ENCODE measurements at places on chromosomes 2 and 18. TPM values are rescaled to one million over a fixed set of nuclear protein-coding genes. Genes with fewer than 3 reads are reported as not detected.

The OTX1 gene
- not detected for total RNA-seq

The TWIST2 gene
- total RNA-seq: not detected

GRCh38 chr2:4840791-4841190 is 851.4 kb upstream of the SOX11 start:
- no peak overlapping the region for H3K27ac ChIP-seq
- H3K4me1 ChIP-seq: no peaks in the 10 kb centered on the region

- no peaks in the 10 kb centered on the region for H3K4me1 ChIP-seq
- no peak overlapping the region for H3K27ac ChIP-seq
- no peak overlapping the region for H3K4me3 ChIP-seq
- no peaks in the 10 kb centered on the region for H3K36me3 ChIP-seq
These were observed 474.9 kb upstream of the TMEFF2 start for GRCh38 chr2:192669505-192670091.

- H3K27me3 ChIP-seq: no peaks in the 10 kb centered on the region
- H3K4me1 ChIP-seq: peaks cover 40% of the 10 kb centered on the region
- peak; percentile 88 for DNase-seq
These were observed 38.3 kb downstream of the ITGA6 start for GRCh38 chr2:172465417-172466334.

DNA sequence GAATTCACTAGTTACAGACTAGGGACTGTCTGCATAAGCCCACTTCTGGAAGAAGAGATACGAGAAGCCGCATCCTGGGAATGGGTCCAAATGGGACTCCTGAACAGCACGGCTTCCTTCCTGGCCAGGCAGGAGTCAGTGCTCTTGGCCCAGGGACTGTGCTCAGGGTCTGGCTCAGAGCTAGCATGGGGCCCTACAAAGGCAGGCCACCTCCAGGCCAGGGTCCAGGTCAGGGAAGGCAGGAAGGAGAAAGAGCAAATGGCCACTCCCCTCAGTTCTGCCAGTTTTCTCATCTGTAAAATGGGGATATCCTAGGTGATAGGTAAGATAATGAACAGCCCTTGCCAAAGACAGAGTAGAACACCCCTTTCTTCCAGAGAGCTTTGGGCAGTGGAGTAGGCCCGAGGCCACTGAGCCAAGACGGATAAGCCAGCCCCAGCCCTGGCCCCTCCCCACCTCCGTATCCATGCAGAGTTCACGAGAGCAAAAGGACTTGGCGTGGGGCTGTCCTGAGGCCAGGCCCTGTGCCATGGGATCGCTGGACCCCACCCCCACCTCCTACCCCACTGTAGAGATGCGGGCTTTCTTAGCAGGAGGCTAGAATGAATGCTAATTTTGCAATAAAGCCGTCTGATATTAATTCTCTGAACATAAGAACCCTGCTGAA is 190.1 kb downstream of the MGAT5 start:
- peaks cover 22% of the 10 kb centered on the region for H3K36me3 ChIP-seq
- no peaks in the 10 kb centered on the region for H3K4me1 ChIP-seq
- H3K4me3 ChIP-seq: no peak overlapping the region

GRCh38 chr18:63070767-63071502 is 248.6 kb downstream of the BCL2 start:
- H3K4me1 ChIP-seq: peaks cover 5% of the 10 kb centered on the region
- no peak overlapping the region for H3K27ac ChIP-seq
- no peaks in the 10 kb centered on the region for H3K27me3 ChIP-seq
- H3K4me3 ChIP-seq: no peak overlapping the region

DNA sequence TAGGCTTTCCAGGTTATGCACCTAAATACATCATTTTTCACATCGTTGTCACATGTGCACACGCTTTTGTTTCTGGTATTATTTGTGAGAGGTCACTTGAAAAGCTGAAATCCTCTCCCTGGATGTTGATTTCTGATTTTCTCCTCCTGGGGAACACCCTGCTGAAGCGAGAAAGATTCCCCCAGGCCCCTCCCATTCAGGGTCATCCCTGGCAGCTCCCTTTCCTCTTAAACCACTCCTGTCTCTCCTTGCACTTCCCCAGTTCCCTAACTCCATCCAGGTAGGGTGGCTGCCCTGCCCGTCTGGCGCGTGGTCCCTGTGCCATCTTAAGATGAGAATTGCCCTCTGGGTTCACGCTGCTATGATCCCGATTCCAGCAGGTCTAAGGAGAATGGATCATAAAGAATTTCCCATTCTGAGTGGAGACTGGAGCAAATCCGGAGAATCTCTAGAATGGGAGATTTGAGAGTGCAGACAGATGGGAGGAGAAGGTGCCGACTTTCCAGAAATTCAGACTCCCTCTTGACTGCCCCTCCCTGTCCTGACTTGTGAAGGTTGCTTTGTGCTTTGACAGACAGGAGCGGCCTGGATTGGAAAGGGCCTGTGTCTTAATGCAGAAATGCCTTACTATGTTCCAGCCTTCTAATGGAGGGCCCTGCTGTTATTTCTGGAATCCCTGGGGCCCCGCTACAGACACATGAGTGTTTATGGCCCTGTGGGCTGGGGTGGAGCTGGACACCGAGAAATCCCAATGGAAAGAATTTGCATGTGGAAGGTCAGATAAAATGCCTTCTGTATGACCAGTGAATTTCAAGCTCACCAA is 1.3 kb upstream of the YWHAQ start:
- no peak overlapping the region for H3K4me3 ChIP-seq
- DNase-seq: no peak
- H3K36me3 ChIP-seq: peaks cover 11% of the 10 kb centered on the region
- H3K4me1 ChIP-seq: peaks cover 27% of the 10 kb centered on the region

DNA sequence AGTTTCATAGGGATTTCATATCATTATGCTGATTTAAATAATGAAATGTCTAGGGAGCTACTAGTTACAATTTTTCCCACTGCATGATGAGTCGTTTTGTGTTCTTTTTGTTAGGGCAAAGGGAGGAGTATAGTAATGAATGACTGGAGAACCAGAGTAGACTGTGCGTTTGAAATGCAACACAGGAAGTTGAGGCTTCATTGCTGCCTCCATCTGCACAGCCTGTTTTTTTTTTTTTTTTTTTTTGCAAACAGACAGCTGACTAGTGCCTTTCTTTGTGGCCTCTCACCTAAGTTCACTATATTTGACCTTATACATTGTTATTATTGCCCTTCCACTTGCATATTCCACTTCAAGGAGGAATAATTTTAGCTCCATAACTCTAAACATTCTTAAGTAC is 286.7 kb upstream of the LRRTM1 start:
- H3K4me1 ChIP-seq: no peaks in the 10 kb centered on the region
- DNase-seq: no peak

Data from natural killer cell (primary cell).